Liver (tissue), 10 donors: ENCODE measurements at places on chromosomes 2 and 18. TPM values are rescaled to one million over a fixed set of nuclear protein-coding genes. Genes with fewer than 3 reads are reported as not detected.

- H3K4me1 ChIP-seq, result no peaks in the 10 kb centered on the region
- no peaks in the 10 kb centered on the region for H3K27me3 ChIP-seq
- no peak overlapping the region for H3K27ac ChIP-seq
- H3K36me3 ChIP-seq, result peaks cover 3% of the 10 kb centered on the region
- no peak for DNase-seq
Observed at GRCh38 chr2:33354981-33355380, 121.5 kb upstream of the RASGRP3 start.

- peak overlapping the region; percentile 47 for H3K27ac ChIP-seq
- H3K4me3 ChIP-seq, result no peak overlapping the region
- no peaks in the 10 kb centered on the region for H3K36me3 ChIP-seq
- no peak for DNase-seq
- no peaks in the 10 kb centered on the region for H3K27me3 ChIP-seq
Observed at GRCh38 chr2:177296040-177296439, 31.5 kb upstream of the NFE2L2 start.

- no peak overlapping the region for H3K27ac ChIP-seq
- H3K27me3 ChIP-seq, result no peaks in the 10 kb centered on the region
- DNase-seq, result no peak
- H3K36me3 ChIP-seq, result no peaks in the 10 kb centered on the region
- H3K4me3 ChIP-seq, result no peak overlapping the region
- no peaks in the 10 kb centered on the region for H3K4me1 ChIP-seq
Observed at GRCh38 chr2:99615247-99615771, 125.5 kb upstream of the REV1 start.

GRCh38 chr18:44537526-44537925 is 143.2 kb upstream of the SETBP1 start:
- H3K27ac ChIP-seq, result no peak overlapping the region
- no peak overlapping the region for H3K4me3 ChIP-seq
- peaks cover 3% of the 10 kb centered on the region for H3K27me3 ChIP-seq
- no peak for DNase-seq
- H3K36me3 ChIP-seq, result no peaks in the 10 kb centered on the region
- H3K4me1 ChIP-seq, result no peaks in the 10 kb centered on the region

The ATRAID gene
- total RNA-seq, result 44.9 TPM

GRCh38 chr2:55519938-55520885 is 694 bp downstream of the CFAP36 start:
- H3K27me3 ChIP-seq, result no peaks in the 10 kb centered on the region
- H3K36me3 ChIP-seq, result no peaks in the 10 kb centered on the region
- H3K27ac ChIP-seq, result peak overlapping the region; percentile 33
- H3K4me1 ChIP-seq, result no peaks in the 10 kb centered on the region
- peak; percentile 35 for DNase-seq
